ENCODE measurements at places on chromosomes 3 and 15.
A peak's percentile ranks its signal among the peaks of the same experiment; 100 is the strongest.

DNA sequence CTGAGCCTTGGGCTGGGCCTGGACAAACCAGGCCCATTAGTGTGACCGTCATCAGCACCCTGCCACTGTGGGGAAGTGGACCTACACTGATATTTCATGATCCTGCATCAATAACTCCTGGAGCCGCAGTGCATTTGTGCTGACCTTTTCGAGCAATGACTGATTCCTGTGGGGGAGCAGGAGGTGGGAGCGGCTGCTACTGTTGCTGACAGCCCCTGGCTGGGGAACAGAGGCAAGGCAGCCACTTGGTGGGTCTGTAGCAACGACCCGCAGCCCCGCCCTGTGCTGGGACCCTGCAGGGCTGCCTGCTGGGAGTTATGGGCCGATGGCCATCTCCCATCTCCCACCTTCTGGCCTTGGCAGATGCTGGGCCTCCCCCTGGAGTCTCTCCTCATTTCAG is 42.1 kb downstream of the CCDC33 start:
- DNase-seq = no peak

- no peak for DNase-seq
Observed at GRCh38 chr3:52406791-52407510, 38.0 kb downstream of the SEMA3G start.

DNA sequence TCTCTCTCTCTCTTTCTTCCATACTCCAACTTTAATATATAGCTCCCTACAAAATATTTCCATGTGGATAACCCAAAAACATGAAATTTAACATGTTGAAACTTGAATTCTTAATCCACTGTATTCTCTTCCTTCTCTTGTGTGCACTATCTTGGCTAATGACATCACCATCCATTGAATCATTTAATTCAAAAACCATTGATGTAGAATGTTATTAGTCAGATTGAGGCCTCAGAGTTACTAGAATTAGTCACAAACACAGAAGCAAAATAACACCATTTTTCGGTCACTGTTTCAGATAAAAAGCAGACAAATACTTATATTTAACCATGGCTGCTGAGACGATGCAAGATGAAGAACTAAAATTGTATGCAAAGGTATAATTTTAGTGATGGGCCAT is 256.9 kb upstream of the LRRC3B start:
- DNase-seq = no peak

GRCh38 chr3:73141525-73141924 is 80.1 kb downstream of the EBLN2 start:
- DNase-seq = no peak

- DNase-seq = no peak
Observed at GRCh38 chr3:83625261-83625660, 1333.5 kb upstream of the CADM2 start.

- no peak for DNase-seq
Observed at GRCh38 chr15:63063164-63063756, 20.7 kb downstream of the TPM1 start.

DNA sequence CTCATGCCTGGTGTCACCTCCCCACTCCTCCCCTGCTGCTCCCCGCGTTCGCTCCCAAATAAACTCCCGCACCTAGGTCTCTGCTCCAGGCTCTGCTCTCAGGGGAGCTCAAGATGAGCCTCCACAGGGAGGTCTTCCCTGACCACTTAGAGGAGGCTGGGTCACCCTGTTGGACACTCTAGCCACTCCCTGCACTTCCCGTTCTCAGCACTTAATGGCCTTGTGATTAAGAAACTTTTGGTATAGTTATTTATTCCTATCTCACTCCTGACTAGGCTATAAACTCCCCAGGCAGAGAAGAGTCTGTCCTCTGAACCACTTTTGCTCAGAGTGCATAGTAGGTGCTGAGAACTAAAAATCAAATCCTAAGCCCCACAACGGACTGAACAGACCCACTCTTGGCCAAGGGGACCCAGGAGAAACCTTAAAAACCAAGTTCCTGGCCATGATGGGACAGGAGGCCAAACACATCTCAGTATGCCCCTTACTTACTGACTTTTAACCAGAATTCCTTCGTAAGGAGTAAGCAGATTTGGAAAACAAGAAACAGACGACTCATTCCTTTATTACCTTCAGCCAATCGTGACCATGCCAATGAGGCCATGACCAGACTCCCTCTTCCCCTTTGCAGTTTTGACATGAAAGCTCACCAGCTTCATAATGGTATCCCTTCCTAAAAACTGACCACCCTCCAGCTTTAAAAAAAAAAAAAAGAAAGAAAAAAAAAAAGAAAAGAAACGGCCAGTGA is 69.0 kb upstream of the HRH1 start:
- DNase-seq = no peak

DNA sequence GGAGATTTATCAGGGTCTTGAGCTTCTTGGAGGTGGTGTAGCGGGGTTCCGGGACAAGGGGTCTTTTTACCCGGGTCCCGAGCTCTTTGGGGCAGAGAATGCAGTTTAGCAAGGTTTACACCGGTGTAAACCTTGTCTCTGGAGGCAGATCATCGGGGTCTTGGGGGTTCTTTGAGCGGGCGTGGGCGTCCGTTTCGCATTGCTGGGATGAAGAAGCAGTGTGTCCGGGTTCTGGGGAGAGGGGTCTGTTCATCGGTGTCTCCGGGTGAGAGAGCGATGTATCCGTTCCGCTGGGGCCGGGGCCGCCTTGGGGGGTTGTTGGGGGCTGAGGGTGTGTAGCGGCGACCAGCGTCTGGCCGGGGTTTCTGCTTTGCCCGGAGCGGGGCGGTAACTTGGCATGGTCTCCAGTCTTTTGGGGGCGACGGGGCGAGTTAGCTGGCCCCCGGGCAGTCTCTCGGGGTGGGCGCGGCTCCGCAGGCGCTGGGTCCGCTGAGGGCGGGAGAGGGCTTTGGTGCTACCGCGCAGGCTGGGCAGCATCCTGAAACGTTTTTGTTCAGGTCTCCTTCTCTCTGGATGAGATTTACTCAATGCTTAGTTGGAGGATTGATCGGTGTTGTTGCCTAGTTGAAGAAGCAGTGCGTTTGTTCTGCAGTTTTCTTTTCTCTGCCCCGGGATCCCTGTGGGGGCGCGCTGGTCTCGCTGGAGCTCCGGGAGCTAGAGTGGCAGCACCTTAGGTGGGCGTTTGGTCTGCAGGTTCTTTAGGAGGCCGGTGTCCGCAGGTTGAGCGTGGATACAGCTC is 843 bp downstream of the GLCE start:
- peak; percentile 18 for DNase-seq

- no peak for DNase-seq
Observed at GRCh38 chr3:40719660-40720287, 195.0 kb downstream of the ZNF621 start.

GRCh38 chr15:91936927-91937326 is 83.4 kb downstream of the SLCO3A1 start:
- no peak for DNase-seq

GRCh38 chr3:146091397-146091796 is 69.6 kb downstream of the PLOD2 start:
- no peak for DNase-seq

GRCh38 chr3:73549051-73549600 is 75.6 kb downstream of the PDZRN3 start:
- DNase-seq = no peak

GRCh38 chr3:134956844-134957243 is 161.8 kb downstream of the EPHB1 start:
- no peak for DNase-seq

- DNase-seq = no peak
Observed at GRCh38 chr15:80183306-80183705, 30.5 kb downstream of the FAH start.

GRCh38 chr3:127385540-127385870 is 97.7 kb upstream of the PRR20G start:
- no peak for DNase-seq

GRCh38 chr3:24684506-24685023 is 189.9 kb upstream of the THRB start:
- DNase-seq = no peak

- DNase-seq = no peak
Observed at GRCh38 chr3:7315037-7315436, 454.1 kb downstream of the GRM7 start.

DNA sequence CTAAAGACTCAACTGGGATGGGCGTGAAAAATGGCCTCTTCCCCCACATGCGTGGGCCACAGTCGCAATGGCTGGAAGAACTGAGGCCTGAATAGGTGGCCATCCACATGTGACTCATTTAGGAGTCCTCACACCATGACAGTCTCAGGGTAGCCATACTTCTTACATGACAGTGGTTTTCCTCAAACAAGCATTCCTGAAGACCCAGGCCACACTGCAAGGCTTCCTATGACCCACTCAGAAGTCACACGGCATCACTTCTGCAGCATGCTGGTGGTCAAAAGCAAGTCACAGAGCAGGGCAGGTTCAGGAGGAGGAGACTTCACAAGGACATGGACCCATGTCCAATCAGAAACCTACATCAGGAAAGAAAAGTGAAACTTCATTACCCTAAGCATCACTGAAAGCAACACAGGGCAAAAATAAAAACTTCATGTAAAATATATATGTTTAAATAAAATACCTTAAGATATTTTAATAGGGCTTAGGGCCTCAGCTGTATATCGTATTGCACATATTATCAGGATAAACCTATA is 257.1 kb downstream of the OPA1 start:
- DNase-seq = no peak

DNA sequence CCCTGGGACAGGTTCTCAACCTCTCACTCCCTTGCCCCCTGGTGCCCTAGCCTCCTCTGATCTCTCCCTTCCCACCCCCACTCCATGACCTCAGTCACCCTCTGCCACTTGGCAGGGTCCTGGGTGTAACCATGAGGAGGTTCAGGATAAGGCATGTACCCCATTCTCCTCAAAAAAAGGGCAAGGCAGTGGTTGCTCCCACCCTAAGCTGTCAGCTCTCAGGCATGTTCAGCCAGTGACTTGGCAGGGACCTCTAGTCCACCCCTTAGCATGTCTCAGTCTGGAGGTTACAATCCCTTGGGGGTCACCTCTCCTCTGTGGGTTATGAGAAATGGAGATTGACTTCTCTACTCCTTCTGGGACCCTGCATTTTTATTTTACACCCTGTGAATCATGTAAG is 11.0 kb upstream of the BOC start:
- DNase-seq = no peak

GRCh38 chr3:120100711-120101110 is 6.5 kb upstream of the GSK3B start:
- DNase-seq = no peak
